T-helper 17 cell (primary cell): ENCODE measurements at places on chromosomes 3 and 15.

- no peak for DNase-seq
These were observed 1.8 kb downstream of the TWF2 start for GRCh38 chr3:52237006-52237656.

GRCh38 chr3:145849115-145849514 is 311.9 kb downstream of the PLOD2 start:
- DNase-seq: no peak

- DNase-seq: no peak
These were observed 818 bp downstream of the PPP1R2 start for GRCh38 chr3:195542316-195542697.

DNA sequence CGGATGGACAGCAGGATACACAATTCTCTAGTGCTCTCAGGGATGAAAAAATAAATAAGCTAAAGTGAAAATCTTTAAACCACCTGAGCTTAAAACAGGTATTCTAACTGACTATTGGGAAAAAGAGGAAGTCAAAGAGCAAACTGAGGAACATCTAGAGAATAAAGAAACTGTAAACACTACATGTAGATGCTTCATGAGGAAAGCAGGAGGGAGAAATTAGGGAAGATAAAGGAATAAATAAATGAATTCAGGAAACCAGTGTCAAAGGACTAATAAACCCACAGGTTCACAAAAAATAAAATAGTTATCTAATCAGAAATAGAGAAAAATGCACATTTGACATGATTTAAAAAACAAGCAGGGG is 525 bp upstream of the MCCC1 start:
- DNase-seq: no peak

GRCh38 chr3:64163019-64163754 is 62.1 kb downstream of the PRICKLE2 start:
- DNase-seq: no peak

- no peak for DNase-seq
These were observed 17.2 kb downstream of the EAF2 start for GRCh38 chr3:121852256-121852655.

- DNase-seq: no peak
These were observed 128.8 kb downstream of the MITF start for GRCh38 chr3:69867941-69868505.

- no peak for DNase-seq
These were observed 19.5 kb upstream of the CXCR6 start for GRCh38 chr3:45923755-45924154.

DNA sequence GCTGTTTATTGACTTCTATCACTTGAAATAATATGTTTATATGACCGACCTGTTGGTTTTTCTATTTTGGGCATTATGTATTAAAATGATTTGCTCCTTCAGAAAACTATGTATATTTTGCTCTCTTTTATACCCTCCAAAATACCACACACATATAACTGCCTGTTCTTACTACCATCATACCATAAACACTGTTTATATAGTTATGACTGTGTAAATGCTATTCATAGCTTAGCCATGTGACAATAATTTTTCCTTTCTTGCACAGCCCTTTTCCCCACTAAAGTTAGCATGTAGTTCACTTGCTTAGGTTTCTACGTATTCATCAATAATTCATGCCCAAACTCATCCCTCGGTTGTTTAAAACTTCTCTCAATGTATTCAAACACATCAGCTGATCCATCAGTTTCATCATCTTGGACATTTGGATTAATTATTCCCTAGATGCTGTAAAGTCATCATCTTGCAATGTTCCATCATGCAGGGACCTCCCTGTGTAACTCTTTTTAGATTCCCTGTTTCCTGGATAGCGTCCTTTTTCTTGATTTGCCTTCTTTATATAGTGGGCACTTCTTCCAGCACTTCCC is 8.2 kb upstream of the RYK start:
- no peak for DNase-seq
